Smooth muscle cell of the pulmonary artery (primary cell): ENCODE measurements at places on chromosomes 7 and 10. TPM values are rescaled to one million over a fixed set of nuclear protein-coding genes. Genes with fewer than 3 reads are reported as not detected.

Gene C10orf62
- 0.13 TPM in 1 of 2 replicates, not detected in the other for total RNA-seq

Gene CRHR2
- not detected in 2 replicates for total RNA-seq

Gene CTAGE6
- total RNA-seq, result 1.1 and 1.7 TPM in 2 replicates

Gene LHFPL3
- not detected in 2 replicates for total RNA-seq

Gene NUTM2A
- total RNA-seq, result 0.46 and 0.56 TPM in 2 replicates

Gene FBXL13
- 1.4 and 2.0 TPM in 2 replicates for total RNA-seq

Gene RAMP3
- not detected in 2 replicates for total RNA-seq

Gene CYP2C19
- total RNA-seq, result not detected in 2 replicates

Gene MYL10
- not detected in 2 replicates for total RNA-seq

Gene PURB
- total RNA-seq, result 25.1 and 26.6 TPM in 2 replicates

Gene RPEL1
- 0.07 TPM in 1 of 2 replicates, not detected in the other for total RNA-seq

Gene KIF11
- total RNA-seq, result 3.0 and 8.7 TPM in 2 replicates

Gene CPVL
- total RNA-seq, result 0.20 TPM in 1 of 2 replicates, not detected in the other

Gene SNX10
- total RNA-seq, result 0.07 TPM in 1 of 2 replicates, not detected in the other

Gene CTAGE15
- 0.36 TPM in 1 of 2 replicates, not detected in the other for total RNA-seq

Gene PROSER2
- 0.98 and 1.9 TPM in 2 replicates for total RNA-seq

Gene MALRD1
- 0.07 and 0.85 TPM in 2 replicates for total RNA-seq

Gene UTF1
- total RNA-seq, result not detected in 2 replicates

Gene FFAR4
- total RNA-seq, result not detected in 2 replicates

Gene AKR1C4
- not detected in 2 replicates for total RNA-seq

Gene OR2A42
- total RNA-seq, result 0.03 TPM in 1 of 2 replicates, not detected in the other

Gene SLC29A4
- 6.0 and 6.5 TPM in 2 replicates for total RNA-seq

Gene TUBAL3
- not detected in 2 replicates for total RNA-seq

Gene PI4K2A
- total RNA-seq, result 21.6 and 24.0 TPM in 2 replicates

Gene SPDYE6
- not detected in 2 replicates for total RNA-seq

Gene LIPN
- not detected in 2 replicates for total RNA-seq

Gene SLC26A3
- total RNA-seq, result not detected in 2 replicates

Gene C7orf33
- not detected in 2 replicates for total RNA-seq
